ENCODE measurements at places on chromosomes 5 and 9.

GRCh38 chr5:35112300-35112699, 64.6 kb upstream of the AGXT2 start:
- DNase-seq: no peak

DNA sequence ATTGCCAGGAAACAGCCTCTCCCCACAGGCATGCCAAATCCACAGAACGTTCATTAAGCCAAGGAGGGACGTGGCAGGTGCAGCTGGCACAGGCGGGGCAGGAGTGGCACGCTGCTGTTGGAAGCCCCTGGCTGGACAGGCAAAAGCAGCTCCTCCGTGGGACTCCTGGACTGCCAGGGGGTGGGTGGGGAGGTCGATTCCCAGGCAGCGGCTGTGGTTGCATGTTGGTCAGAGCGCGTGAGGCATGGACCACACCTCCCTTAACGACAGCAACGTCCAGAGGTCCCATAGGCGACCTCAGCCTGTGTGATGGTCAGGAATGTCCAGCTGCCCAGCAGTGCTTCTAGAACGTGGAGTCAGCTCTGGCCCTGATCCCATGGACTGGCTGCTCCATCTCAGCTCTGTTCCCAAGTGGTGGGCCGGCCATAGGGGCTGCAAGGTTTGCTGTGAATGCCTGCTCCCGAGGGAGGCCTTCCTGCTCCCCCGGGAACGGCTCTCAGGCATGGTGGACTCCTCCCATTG, 6.9 kb downstream of the SLC6A19 start:
- DNase-seq: no peak

- no peak for DNase-seq
Measured at GRCh38 chr5:150574818-150575547, 65.5 kb upstream of the SYNPO start.

GRCh38 chr5:135345956-135346731, 52.9 kb downstream of the MACROH2A1 start:
- DNase-seq: no peak

- peak; percentile 79 for DNase-seq
Measured at GRCh38 chr9:136728080-136728547, 14.6 kb downstream of the LCN10 start.

DNA sequence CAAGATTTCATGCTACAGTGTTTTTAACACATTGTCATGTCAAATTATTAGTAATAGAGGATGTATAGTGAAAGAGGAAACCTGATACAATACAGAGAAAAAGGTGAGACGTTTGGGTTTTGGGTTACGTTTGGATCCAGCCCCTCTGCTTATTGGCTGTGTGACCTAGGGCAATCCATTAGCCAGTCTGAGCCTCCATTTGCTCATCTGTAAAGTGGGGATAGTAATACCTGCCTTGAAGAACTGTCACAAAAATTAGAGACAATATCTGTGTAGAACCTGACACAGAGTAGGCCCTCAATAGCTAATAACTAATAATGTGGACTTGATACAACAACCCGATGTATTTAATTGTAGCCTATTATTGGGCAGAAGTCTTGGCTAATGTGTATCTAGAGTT, 4.3 kb upstream of the BOD1 start:
- DNase-seq: no peak

DNA sequence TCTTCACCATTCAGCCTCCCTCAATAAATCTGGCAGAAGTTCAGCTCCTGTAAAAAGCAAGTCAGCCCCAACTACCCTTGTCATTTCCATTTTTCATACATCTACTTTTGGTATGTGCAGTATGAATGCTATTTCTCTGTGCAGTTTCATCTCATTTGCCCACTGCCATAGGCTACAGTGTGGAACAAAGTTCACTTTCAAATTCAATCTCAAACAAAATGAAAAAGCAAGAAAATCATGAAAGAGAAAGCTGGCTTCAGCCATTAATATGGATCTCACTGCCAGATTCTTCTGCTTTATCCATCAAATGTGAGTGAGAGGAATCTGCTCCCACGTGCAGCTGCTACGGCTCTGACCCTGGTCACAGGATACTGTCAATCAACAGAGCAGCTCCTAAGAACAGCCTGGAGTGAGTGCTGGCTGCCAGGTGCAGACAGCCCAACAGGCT, 494.2 kb downstream of the ZNF608 start:
- no peak for DNase-seq

DNA sequence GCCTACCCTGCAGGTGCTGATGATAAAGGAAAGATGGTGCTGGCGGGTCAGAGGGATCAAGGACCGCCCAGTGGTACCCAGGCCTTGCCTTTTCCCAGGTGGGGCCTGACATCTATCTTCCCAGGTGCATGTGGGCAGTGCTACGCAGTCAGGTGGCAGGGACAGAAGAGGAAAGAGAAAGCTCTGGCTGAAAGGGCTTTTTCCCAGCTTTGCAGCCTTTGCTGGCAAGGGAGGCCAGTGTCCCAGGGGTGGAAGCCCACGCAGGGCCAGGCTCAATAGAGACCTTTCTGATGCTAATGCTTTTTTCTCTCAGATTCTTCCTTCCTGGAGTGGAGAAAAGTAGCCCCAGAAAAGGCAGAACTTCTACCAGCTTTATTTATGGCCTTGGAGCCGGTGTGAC, 36.7 kb downstream of the FABP6 start:
- DNase-seq: no peak

DNA sequence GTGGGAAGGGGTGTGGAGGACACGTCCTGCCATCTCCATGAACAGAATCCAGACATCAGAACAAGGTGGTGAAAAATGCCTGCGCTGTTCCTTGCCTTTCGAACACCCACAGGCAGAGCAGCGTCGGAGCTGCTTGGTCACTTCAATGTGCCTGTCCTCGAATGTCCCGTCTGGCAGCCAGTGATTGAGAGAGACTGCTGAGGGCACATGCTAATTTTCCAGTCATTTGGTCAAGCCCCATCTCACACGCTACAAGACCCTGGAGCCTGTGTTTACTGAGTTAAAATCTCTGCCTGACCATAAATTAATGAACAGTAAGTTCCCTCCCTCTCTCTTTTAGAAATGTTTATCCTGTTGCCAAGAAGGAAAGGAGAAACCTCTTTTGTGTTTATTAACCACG, 149.3 kb downstream of the NTRK2 start:
- DNase-seq: no peak

DNA sequence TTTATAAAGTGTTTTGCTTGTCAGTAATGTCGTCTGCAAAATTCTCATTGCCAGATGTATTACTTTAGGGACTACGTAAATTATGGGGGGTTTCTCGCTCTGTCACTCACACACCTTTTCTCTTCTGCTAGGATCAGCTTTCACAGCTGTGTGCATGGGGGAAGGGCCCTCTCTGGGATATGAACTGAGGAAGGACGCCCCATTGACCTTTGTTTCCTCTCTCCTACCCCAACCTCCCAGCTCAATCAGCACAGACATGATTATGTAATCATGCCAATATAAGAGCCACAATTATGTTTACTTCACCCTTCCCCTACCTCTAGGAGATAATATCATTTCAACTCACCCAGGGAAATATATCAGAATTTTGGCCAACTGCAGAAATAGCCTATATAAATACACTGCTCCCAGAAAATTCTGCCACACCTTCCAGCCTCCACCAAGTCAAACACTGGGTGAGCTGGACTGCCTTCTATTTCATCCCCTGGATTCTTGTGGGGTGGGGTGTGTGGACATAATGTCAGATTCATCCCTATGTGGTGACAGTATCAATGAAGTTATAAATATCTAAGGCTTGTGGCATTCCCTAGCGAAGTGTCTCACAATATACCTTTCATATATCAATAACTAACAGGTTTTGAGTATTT, 12.6 kb upstream of the SEMA5A start:
- no peak for DNase-seq

DNA sequence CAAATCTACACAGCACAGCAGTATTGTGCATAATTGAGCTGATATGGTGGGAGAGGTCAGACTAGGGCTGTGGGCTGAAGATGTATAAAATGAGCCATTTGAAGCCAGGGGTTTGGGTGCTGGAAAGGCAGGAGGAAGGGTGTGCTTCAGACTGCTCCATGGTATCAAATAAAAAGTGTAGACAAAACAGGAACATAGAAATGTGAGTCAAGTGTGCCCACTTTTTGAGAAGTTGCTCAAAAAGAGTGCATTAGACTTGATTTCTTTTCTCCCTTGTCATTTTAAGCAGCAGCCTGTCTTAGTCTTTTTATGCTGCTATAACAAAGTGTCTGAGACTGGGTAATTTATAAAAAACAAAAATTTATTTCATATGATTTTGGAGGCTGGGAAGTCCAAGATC, 55.8 kb upstream of the ZFAND5 start:
- DNase-seq: no peak

GRCh38 chr5:78006449-78006848, 230.3 kb upstream of the TBCA start:
- no peak for DNase-seq

- DNase-seq: no peak
Measured at GRCh38 chr5:157714596-157714864, 16.7 kb upstream of the THG1L start.

- DNase-seq: no peak
Measured at GRCh38 chr5:39415201-39415600, 9.6 kb downstream of the DAB2 start.

DNA sequence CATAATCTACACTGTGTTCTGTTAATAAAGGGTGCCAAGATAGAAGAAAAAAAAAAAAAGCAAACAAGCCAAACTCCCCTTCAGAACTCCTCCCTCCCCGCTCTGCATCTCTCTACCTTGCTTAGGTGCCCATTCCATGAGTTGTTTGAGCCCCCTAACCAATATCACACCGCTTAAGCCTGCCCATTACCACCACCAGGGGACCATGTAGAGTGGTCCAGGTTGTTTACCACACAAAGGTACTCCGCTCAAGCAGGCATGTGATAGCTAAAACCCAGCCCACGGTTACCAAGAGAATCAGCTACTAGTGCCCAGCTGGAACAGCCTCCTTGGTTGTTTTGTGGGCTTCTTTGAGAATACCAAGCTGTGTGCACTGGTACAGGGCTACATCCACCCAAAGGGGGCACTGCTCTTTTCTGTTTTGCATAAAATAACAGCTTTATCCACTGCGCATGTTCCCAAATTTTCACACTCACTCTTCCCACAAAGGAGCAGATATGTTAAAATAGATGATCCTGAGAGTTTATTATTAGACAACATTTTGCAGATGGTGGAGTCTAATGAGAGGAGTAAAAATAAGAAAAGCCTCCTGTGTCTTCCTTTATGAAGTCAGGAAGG, 304.1 kb downstream of the DEPDC1B start:
- DNase-seq: no peak
